ENCODE measurements at places on chromosomes 3 and 15.

DNA sequence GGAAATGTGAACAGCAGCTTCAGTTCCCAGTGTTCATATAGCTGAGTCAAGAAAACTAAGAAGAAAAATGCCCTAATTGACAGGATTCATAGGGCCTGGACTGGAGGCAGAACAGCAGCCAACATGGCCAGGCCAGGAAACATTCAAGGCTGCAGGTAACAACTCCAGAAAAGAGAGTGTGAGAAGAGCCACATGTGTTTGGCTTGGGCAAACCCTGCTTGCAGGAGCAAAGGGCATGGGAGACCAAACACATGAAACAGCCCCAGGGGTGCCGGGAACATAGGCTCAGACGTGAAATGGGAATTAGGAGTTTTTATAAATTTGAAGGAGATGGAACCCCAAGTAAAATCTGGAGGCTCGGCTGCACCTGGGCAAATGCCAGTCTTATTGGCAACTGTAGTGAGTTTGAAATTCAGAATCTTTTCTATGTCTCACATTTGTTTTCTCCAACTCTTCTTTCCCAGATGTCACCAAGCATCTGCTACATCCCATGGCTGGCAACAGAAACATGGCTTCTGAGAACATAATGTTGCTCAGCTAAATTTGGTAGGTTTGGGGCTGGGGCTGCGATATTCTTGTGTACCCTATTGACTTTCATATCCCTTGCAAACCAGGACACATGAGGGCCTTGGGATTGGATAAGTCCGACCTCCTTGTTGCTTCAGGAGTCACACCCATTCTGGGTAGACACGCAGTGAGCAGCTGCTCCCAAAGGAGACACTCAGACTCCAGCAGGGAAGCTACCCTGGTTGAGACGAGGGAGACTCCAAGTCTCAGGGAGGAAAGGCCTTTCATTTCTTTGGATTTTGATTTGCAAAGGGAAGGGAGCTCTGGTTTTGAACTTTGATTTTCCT, 98.9 kb upstream of the CLSTN2 start:
- peak; percentile 51 for DNase-seq

DNA sequence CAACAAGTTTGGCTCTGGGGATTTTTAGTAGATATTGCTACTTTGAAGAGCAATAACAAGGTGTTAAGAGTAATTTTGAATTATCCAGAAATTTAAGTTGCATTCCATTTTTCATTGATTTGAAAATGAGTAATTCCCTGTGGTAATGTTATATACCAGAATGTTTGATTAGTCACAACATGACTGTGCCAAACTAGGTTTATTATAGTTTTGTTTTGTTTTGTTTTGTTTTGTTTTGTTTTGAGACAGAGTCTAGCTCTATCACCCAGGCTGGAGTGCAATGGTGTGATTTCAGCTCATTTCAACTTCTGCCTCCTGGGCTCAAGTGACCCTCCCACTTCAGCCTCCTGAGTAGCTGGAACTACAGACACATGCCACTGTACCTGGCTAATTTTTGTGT, 40.7 kb downstream of the CNOT10 start:
- DNase-seq: no peak

DNA sequence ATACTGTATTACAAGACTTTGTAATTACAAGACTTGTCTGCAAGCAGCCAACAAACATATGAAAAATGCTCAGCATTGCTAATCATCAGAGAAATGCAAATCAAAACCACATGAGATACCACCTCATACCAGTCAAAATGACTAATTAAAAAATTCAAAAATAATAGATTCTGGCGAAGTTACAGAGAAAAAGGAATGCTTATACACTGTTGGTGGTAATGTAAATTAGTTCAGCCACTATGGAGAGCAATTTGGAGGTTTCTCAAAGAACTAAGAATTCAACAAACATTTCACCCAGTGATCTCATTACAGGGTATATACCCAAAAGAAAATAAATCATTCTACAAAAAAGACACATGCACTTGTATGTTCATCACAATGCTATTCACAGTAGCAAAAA, 617.5 kb upstream of the CCDC54 start:
- DNase-seq: no peak

- DNase-seq: no peak
These were observed 937.9 kb downstream of the FHIT start for GRCh38 chr3:60313231-60313798.

GRCh38 chr3:123739106-123739505, 145.0 kb downstream of the MYLK start:
- DNase-seq: no peak

DNA sequence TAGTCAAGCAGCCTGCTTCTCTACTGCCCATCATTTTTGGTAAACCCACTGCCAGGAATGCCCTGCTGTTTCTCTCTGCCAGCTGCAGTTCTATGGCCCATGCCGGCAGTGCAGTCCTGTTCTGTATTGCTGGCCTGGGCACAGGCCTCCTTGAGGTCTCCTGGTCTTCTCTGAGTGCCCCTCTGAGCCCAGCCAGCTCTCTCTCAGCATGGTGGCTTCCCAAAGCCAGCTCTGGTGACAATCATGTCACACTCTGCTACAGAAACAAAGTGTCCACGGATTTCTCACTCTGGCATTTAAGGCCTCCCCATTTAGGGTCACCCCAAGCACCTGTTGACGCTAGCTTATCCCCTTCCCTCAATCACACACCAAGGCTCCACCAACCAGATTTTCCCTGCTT, 24.5 kb downstream of the SRPRB start:
- no peak for DNase-seq

DNA sequence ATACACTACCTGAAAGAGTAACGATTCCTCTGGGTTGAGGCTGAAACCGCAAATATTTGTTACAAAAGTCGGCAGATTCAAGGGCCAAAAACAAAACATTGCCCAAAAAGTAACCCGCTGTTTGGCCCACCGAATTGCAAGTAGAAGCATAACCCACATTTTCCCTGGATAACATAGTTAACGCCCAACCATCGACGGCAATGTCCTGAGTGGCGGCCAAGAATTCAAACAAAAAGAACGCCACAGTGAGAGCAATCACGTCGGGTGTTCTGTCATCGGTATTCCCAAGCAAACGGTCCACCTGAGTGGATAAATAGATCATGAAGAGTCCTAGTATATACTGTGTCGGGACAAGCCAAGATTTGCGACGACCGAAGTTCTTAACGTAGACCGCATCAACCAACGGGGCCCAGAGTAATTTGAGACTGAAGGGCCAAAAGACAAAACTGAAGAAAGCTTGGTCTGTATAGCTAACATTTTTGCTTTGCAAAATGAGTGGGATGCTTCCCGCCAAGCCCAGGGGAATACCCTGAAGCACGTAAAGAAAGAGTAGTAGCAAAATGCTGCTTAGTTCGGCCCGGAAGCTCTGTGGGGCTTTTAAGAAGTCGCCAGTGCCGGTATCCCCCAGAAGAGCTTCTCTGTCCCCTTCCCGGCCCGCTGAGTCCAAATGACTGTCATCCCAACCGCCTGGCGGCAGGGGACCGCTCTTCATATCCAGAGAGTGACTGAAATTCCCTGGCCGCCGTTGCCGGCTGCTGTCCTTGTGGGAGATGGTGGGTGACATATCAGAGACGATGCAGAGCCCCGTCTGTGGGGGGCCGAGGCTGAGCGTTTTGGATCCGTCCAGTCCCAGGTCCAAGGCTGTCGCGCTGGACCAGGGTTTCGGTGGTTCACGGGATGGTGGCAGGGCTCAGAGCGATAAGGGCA, 750 bp downstream of the SLC33A1 start:
- DNase-seq: peak; percentile 8

DNA sequence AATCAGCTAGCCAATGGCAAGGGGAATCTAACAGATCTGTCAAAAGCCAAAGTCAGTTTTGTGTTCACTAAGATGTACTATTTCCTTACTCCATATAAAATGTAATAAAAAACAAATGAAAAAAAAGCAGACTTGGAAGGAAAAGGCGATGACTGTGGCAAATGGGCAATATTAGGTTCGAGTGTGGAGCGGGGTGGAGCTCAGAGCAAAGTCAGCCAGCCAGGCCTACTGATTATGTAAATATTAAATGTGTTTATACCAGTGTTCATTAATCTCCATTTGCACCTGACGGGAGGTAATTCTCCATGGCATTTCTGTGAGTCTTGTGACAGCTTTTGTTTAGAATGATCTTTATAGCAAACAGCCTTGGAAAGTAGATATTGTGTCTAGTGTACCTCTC, 96.2 kb upstream of the KCNMB2 start:
- no peak for DNase-seq

GRCh38 chr3:175346573-175347356, 487.6 kb downstream of the NAALADL2 start:
- DNase-seq: peak; percentile 57

Measured in NCI-H1694 treated with DMSO at 0.1 percent for 48 hours (cell line).